Activated CD8-positive, alpha-beta memory T cell treated with anti-CD3 and anti-CD28 coated beads, Interleukin-2, amount 10 ng/mL, durations not matched to agents 7 days and 5 days (primary cell): ENCODE measurements at places on chromosomes 13 and 19. TPM values are rescaled to one million over a fixed set of nuclear protein-coding genes. Genes with fewer than 3 reads are reported as not detected.

- no peak for DNase-seq
Observed at GRCh38 chr13:37138169-37138568, 32.7 kb upstream of the CSNK1A1L start.

GRCh38 chr19:3466635-3467034 lies 13.7 kb downstream of the SMIM24 start:
- no peak for DNase-seq

- DNase-seq, result no peak
Observed at GRCh38 chr13:96779691-96780090, 214.6 kb downstream of the OXGR1 start.

The TEX101 gene
- total RNA-seq, result not detected

- peak; percentile 43 for DNase-seq
Observed at GRCh38 chr19:10604460-10604980, 17.4 kb upstream of the AP1M2 start.

The TRIP10 gene
- total RNA-seq, result 13.7 TPM

The LGALS16 gene
- total RNA-seq, result not detected

DNA sequence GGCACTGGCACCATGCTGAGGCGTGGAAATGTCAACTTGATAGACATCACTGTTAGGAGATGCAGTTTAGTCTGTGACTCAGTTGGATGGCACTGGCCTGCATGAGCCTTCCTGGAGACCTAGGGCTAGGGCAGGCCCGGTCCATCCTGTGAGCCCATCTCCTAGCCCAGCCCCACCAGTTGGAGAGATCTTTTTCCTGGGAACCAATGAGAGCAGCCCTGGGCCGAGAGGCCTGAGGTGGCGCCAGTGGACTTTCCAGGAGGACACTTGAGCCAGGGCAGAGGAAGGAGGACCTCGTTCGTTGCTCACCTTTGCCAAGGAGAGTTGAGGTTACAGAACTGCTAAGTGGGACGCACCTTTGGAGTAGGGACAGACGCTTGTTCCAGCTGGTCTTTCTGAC lies 100.5 kb upstream of the TEX29 start:
- DNase-seq, result no peak

- DNase-seq, result no peak
Observed at GRCh38 chr13:79966059-79966458, 374.9 kb downstream of the SPRY2 start.

- DNase-seq, result no peak
Observed at GRCh38 chr13:99865420-99865930, 106.1 kb downstream of the ZIC5 start.

GRCh38 chr13:94087100-94087499 lies 392.4 kb downstream of the DCT start:
- no peak for DNase-seq

DNA sequence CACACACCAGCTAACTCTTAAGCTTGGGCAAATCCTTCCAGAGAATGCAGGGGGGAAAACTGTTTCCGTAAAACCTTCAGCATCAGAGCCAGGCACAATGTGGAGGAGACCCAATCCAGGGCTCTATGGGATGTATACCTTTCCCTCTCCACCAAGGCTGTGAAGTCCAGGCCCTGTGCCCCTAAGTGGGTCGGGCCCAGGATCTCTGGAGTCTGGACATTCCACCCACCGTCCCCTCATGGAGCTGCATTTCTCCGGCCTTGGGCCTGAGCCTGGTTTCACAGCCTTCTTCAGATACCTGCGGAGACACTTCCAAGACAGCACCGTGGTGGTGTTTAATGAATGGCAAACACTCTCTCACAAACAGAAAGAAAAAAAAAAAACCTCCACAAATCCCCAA lies 186.2 kb downstream of the URI1 start:
- no peak for DNase-seq
